ENCODE measurements at places on chromosomes 16 and 17. TPM values are rescaled to one million over a fixed set of nuclear protein-coding genes. Genes with fewer than 3 reads are reported as not detected.

KCNH4 gene
- total RNA-seq, result 0.47 TPM

CDH11 gene
- not detected for total RNA-seq

ADAMTS18 gene
- not detected for total RNA-seq

PRSS33 gene
- not detected for total RNA-seq

USP10 gene
- total RNA-seq, result 112 TPM

PRR35 gene
- not detected for total RNA-seq

DPEP3 gene
- total RNA-seq, result 0.44 TPM

CCDC43 gene
- 20.3 TPM for total RNA-seq

IL17C gene
- total RNA-seq, result 1.2 TPM

FAM171A2 gene
- total RNA-seq, result 0.25 TPM

MPV17L gene
- not detected for total RNA-seq

CARHSP1 gene
- total RNA-seq, result 55.3 TPM

EFCAB13 gene
- 5.7 TPM for total RNA-seq

CLEC3A gene
- total RNA-seq, result not detected

KCNAB3 gene
- total RNA-seq, result 8.0 TPM

CPHXL gene
- total RNA-seq, result not detected

KRTAP4-7 gene
- total RNA-seq, result not detected

KRT222 gene
- total RNA-seq, result not detected

LIMD2 gene
- 634 TPM for total RNA-seq

HOXB8 gene
- not detected for total RNA-seq

TEX14 gene
- total RNA-seq, result 1.8 TPM

SHMT1 gene
- total RNA-seq, result 19.0 TPM

ZNF205 gene
- not detected for total RNA-seq

MEOX1 gene
- 15.3 TPM for total RNA-seq
